Inflammatory macrophage (primary cell): ENCODE measurements at places on chromosomes 12 and 14.

GRCh38 chr14:34324363-34324795 lies 137.7 kb downstream of the SPTSSA start:
- peak; percentile 22 for DNase-seq

DNA sequence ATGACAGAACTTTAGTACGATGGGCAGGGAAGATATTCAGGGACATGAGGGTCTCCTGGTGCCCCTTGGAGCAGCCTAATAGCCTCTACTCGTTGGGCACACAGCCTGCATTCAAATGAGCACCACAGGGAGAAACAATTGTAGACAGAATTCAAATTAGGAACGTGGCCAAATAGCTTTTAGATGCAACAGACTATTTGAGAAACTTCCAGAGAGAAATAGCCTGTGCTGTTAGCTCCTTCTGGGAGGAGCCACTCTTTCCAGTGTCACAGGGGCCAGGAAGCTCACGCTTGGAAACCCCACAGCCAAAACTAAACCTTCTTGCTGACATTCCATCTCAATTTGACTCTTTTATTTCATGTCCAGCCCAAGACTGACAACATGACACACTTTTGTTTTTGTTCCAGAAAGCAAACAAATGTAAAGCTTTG lies 114.5 kb downstream of the RPAP3 start:
- DNase-seq, result no peak

DNA sequence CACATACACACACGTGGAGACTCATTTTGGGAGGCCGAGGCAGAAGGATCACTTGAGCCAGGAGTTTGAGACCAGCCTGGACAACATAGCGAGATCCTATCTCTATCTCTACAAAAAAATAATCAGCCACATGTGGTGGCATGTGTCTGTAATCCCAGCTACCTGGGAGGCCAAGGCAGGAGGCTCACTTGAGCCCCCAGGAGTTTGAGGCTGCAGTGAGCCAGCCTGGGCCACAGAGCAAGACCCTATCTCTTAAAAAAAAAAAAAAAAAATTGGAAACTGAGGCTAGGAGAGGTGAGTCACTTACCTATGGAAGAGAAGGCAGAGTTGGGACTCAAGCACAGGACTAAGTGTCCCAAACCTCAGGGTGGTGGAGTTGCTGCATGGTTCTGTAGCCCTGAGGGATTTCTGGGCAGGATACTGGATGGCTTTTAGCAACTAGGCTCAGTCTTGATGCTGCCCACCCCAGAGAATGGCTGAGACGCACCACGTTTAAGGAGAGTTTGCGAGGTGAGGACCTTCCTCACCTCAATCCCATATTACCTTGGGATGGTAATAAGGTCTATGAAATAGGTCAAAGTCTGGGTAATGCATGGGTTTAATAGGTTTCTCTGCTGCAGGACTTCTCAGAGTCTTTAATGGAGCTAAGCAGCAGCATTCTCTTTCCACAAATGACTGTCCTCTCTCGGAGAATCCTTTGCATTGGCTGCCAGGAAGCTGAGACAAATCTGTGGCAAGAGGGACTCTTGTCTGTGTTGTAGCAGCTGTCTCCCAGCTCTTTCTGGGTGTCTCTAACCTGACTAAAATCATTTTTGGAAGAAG lies 35.6 kb downstream of the SH2B3 start:
- DNase-seq, result no peak

- peak; percentile 39 for DNase-seq
Observed at GRCh38 chr12:74537126-74537706, 419 bp upstream of the ATXN7L3B start.

GRCh38 chr12:76560086-76560491 lies 518 bp upstream of the OSBPL8 start:
- DNase-seq, result peak; percentile 63

- DNase-seq, result no peak
Observed at GRCh38 chr12:3421191-3421978, 69.6 kb upstream of the PRMT8 start.

- DNase-seq, result no peak
Observed at GRCh38 chr14:55450539-55450938, 10.1 kb upstream of the TBPL2 start.

DNA sequence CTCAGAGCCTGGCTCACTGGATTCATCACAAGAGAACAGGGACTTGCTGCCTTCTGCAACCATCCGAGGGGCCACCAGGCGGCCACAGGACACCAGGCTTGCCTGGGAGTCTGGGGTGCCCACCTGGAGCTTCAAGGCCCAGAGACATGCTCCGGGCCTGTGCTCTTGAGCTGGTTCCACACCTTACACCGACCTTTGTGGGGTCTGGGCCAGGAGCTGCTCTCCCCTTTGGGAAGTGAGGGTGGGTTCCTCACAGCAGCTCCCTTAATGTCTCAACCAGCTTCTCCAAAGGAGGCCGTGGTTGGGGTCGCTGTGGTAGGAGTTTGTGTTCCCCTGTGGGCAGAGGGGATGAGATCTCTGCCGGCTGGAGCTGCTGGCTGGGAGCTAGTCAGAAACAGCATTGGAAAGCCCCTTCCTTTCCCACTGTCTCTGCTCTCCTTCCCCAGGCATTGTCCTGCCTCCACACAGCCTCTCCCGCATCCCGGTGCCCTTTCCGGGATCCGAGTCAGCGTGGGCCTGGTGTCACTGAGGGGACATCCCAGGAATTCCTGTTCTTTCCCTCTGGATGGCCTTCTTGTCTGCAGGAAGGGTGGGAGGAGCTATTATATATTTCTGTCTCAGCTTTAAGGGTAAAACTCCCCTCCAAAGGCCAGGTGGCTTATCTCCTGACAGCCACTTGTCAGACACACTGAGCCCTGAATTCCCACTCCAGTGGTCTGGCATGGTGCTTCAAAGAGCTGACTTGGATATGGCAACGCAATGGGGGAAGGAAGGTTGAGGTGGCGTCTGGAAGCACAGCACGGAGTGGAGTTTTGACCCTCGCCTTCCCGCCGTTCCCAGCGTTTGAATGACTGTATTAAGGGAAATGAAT lies 5.1 kb upstream of the PAPLN start:
- DNase-seq, result no peak
